Endothelial cell (in vitro differentiated cells): ENCODE measurements at places on chromosomes 11 and 22. TPM values are rescaled to one million over a fixed set of nuclear protein-coding genes. Genes with fewer than 3 reads are reported as not detected.

NUDT22 gene
- 21.2 TPM for total RNA-seq

TPST2 gene
- total RNA-seq, result 59.3 TPM

BIK gene
- 0.97 TPM for total RNA-seq

MYOD1 gene
- not detected for total RNA-seq

XKR3 gene
- not detected for total RNA-seq

EHF gene
- not detected for total RNA-seq

SLC6A5 gene
- not detected for total RNA-seq

SESN3 gene
- 94.5 TPM for total RNA-seq

MYBPC3 gene
- total RNA-seq, result not detected

CARD10 gene
- total RNA-seq, result 26.0 TPM

KCNQ1OT1 gene
- total RNA-seq, result 1.2 TPM

DNA sequence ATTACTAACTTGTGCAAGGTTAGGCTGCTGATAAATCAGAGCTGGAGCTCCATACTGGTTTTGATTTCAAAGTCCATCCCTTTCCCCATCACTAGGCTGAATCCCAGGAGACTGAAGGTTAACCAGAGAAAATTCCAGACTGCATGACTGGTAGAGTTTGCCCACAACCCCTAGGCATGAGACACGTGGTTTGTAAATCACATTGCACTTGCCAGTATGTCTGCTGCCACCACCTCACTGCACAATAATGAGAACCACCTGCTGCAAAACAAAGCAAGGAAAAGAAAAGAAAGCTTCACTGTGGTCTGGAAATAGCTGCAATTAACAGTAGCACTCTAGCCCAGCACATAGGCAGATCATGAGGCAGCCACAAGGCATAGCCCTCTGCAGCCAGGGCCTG lies 67.6 kb upstream of the NTM start:
- no peaks in the 10 kb centered on the region for H3K36me3 ChIP-seq
- H3K27ac ChIP-seq, result no peak overlapping the region
- H3K4me3 ChIP-seq, result no peak overlapping the region
- H3K27me3 ChIP-seq, result peaks cover 2% of the 10 kb centered on the region

DNA sequence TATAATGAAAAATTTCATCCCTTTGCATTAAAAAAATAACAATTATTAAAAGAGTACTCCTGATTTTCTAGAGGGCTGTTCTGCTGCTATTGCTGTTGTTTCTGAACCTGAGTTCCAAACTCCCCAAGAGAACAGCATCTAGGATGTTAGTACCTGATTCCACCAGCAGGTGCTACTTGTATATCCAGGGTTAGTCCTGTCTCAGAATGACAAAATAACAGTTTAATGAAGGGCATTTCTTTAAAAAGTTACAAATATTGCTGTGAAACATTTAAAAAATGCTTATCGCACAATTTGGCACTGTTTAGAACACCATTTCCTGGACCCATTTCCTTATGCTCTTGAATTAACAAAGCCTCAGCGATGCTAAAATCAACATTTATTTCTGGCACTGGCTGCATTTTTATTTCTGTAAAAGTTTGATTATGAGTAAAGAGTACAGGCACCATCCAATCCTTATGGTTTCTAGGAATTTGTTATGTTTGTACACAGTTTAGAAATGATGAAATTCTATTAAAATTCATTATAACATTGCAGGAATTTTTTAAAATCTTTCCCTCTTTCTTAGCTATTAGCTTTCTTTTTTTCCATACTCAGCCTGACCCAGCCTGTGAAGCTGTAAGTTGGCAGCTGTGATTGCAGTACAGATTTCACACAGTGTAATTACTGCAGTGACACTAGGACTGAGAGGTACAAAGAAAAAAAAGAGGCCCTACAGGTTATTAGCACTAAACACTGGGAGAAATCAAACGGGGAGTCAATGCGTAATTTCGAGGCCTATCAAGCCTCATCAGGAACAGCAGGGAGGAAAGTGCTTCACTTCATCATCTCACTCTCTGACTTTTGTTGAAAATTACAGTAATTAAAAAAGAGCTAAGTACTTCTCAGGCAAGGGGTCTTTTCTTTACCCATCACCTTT lies 208.8 kb downstream of the DCDC1 start:
- no peak overlapping the region for H3K27ac ChIP-seq
- no peak overlapping the region for H3K4me3 ChIP-seq
- DNase-seq, result peak; percentile 9
- H3K27me3 ChIP-seq, result peaks cover 4% of the 10 kb centered on the region
- H3K4me1 ChIP-seq, result no peaks in the 10 kb centered on the region
- H3K36me3 ChIP-seq, result no peaks in the 10 kb centered on the region

- H3K36me3 ChIP-seq, result peaks cover 10% of the 10 kb centered on the region
- no peak overlapping the region for H3K27ac ChIP-seq
- DNase-seq, result no peak
- H3K27me3 ChIP-seq, result peaks cover 3% of the 10 kb centered on the region
- H3K4me1 ChIP-seq, result peaks cover 24% of the 10 kb centered on the region
Observed at GRCh38 chr22:17152971-17153370, 6.1 kb downstream of the HDHD5 start.

GRCh38 chr22:23270212-23270733 lies 90.0 kb downstream of the BCR start:
- H3K36me3 ChIP-seq, result peaks cover 29% of the 10 kb centered on the region
- no peak for DNase-seq
- H3K27me3 ChIP-seq, result peaks cover 12% of the 10 kb centered on the region
- peaks cover 6% of the 10 kb centered on the region for H3K4me1 ChIP-seq
- H3K27ac ChIP-seq, result no peak overlapping the region
- H3K4me3 ChIP-seq, result peak overlapping the region; percentile 51

GRCh38 chr11:11486002-11486401 lies 133.0 kb upstream of the CSNK2A3 start:
- H3K4me1 ChIP-seq, result peaks cover 2% of the 10 kb centered on the region
- H3K27me3 ChIP-seq, result peaks cover 6% of the 10 kb centered on the region
- H3K36me3 ChIP-seq, result peaks cover 25% of the 10 kb centered on the region
- H3K27ac ChIP-seq, result no peak overlapping the region

DNA sequence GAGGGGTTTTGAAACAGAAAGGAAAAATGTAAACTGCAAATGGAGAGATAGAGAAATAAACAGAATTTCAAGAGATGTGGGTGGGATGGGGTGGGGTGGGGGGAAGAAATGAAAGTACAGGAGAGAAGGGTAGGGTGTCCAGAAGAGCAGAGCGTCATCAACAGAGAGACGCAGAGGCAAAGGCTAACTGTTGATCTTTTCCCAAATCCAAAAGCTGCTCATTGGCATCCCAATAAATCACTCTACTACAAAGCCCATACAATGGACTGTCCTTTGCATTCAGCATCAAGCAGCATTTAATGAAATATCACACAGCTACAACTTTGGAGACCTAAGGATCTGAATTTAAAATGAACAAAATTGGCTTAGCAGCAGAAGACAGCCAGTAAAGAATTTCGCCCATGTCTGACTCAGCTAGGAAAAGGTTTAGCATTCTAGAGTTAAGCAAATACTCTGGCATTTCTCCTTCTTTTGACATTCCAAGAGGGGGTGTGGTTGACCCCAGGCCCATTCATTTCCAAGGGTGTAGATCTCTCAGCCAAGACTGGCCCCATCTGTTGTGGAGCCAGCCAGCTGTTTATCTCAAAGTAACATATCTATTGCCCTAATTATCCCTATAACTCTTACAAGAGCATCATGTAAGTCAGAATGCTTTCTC lies 1.5 kb downstream of the RAB30 start:
- H3K4me1 ChIP-seq, result peaks cover 42% of the 10 kb centered on the region
- H3K27me3 ChIP-seq, result peaks cover 3% of the 10 kb centered on the region
- H3K36me3 ChIP-seq, result peaks cover 6% of the 10 kb centered on the region
- H3K27ac ChIP-seq, result no peak overlapping the region
- peak overlapping the region; percentile 57 for H3K4me3 ChIP-seq

GRCh38 chr11:11584937-11585336 lies 36.9 kb downstream of the GALNT18 start:
- no peak overlapping the region for H3K4me3 ChIP-seq
- DNase-seq, result no peak
- H3K27ac ChIP-seq, result no peak overlapping the region
- peaks cover 4% of the 10 kb centered on the region for H3K27me3 ChIP-seq

DNA sequence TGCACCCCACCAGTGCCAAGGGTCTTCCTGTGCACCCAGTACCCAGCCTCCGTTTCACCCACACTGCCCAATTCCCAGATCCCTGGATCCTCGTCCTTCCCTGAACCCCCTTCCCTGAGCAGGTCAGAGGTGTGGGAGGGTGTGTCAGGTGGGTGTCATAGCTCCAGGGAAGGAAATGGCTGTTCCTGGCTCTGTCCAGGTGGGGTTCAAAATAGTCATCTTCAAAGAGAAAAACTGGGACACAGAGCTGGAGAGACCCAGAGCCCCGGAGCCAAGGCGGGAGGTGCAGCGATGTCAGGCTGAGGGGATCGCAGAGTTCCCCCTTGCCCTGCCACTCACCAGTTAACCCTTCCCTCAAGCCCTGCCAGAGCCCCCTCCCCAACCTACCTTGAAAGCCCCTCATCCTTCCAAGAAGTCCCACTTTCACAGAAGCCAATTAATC lies 698 bp downstream of the C1QTNF4 start:
- H3K4me3 ChIP-seq, result peak overlapping the region; percentile 88
- H3K4me1 ChIP-seq, result peaks cover 31% of the 10 kb centered on the region
- H3K27me3 ChIP-seq, result peaks cover 22% of the 10 kb centered on the region
- peaks cover 11% of the 10 kb centered on the region for H3K36me3 ChIP-seq
- H3K27ac ChIP-seq, result peak overlapping the region; percentile 64

- no peaks in the 10 kb centered on the region for H3K27me3 ChIP-seq
- no peaks in the 10 kb centered on the region for H3K36me3 ChIP-seq
- peaks cover 4% of the 10 kb centered on the region for H3K4me1 ChIP-seq
- H3K27ac ChIP-seq, result no peak within 1 kb of the TSS
- DNase-seq, result no peak
Observed at GRCh38 chr11:4821021-4821420, at the start of gene OR51F2. TSS of gene OR51F2 (plus strand) at chr11:4821321. CDS start at chr11:4821422, 101 bp downstream.

DNA sequence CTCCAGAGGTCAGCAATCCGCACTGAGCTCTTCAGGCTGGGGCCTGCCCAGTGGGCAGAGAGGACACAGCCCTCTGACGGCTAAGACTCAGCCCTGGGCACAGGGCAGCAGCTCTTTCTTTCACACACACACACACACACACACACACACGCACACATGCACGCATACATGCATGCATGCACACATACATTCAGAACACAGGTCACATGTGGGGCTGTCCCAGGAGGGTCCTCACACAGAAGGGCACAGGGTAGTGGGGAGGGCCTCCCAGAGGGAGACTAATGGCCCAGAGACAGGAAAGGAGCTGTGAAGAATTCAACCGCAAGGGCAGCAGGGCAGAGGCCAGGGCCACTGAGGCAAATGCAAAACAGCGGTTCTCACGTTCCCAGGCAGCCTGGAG lies 20.3 kb upstream of the XKR3 start:
- H3K27ac ChIP-seq, result peak overlapping the region; percentile 70
- no peak for DNase-seq
- H3K27me3 ChIP-seq, result peaks cover 8% of the 10 kb centered on the region
- peaks cover 9% of the 10 kb centered on the region for H3K36me3 ChIP-seq

- H3K4me1 ChIP-seq, result peaks cover 11% of the 10 kb centered on the region
- no peak for DNase-seq
- no peaks in the 10 kb centered on the region for H3K36me3 ChIP-seq
- H3K27ac ChIP-seq, result no peak overlapping the region
Observed at GRCh38 chr22:19663286-19663815, 51.0 kb upstream of the SEPTIN5 start.

GRCh38 chr11:62954478-62954877 lies 30.3 kb downstream of the SLC22A6 start:
- H3K27ac ChIP-seq, result no peak overlapping the region

GRCh38 chr11:84524422-84525051 lies 1102.6 kb downstream of the DLG2 start:
- H3K4me3 ChIP-seq, result no peak overlapping the region
- H3K27ac ChIP-seq, result no peak overlapping the region
- H3K27me3 ChIP-seq, result no peaks in the 10 kb centered on the region
- no peaks in the 10 kb centered on the region for H3K36me3 ChIP-seq
- no peak for DNase-seq
- H3K4me1 ChIP-seq, result no peaks in the 10 kb centered on the region

- peaks cover 14% of the 10 kb centered on the region for H3K4me1 ChIP-seq
- no peak for DNase-seq
- no peak overlapping the region for H3K27ac ChIP-seq
- no peaks in the 10 kb centered on the region for H3K27me3 ChIP-seq
- H3K36me3 ChIP-seq, result no peaks in the 10 kb centered on the region
Observed at GRCh38 chr11:112298535-112298934, 37.9 kb upstream of the PLET1 start.

DNA sequence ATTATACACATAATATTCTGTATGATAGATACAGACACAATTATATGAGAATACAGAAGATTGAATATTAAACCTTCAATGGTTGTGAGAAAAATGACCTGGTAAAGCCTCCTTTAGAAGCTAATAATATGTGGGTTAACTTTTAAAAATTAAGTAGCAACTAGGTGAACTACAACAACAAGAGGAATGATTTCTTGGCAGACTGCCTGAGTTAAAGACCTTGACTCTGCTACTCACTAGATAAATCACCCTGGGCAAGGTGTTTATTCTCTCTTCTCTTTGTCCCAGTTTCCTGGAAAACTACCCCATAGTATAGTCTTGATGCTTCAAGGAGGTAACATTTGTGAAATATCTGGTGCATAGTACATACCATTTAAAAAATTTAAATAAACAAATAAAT lies 519.6 kb upstream of the TENM4 start:
- no peak overlapping the region for H3K4me3 ChIP-seq
- no peaks in the 10 kb centered on the region for H3K36me3 ChIP-seq
- no peaks in the 10 kb centered on the region for H3K27me3 ChIP-seq
- H3K4me1 ChIP-seq, result no peaks in the 10 kb centered on the region
- H3K27ac ChIP-seq, result no peak overlapping the region

GRCh38 chr11:19735157-19735908 lies 22.7 kb downstream of the NAV2 start:
- H3K27ac ChIP-seq, result no peak overlapping the region
- no peak overlapping the region for H3K4me3 ChIP-seq
- no peak for DNase-seq
- peaks cover 3% of the 10 kb centered on the region for H3K4me1 ChIP-seq
- no peaks in the 10 kb centered on the region for H3K36me3 ChIP-seq
- peaks cover 3% of the 10 kb centered on the region for H3K27me3 ChIP-seq
